MV-4-11 (cell line): ENCODE measurements at places on chromosomes 16 and 17.

- DNase-seq, result no peak
Measured at GRCh38 chr17:44924107-44924544, 8.8 kb upstream of the GFAP start.

GRCh38 chr17:55347341-55347740, 74.3 kb downstream of the MMD start:
- no peak for DNase-seq

DNA sequence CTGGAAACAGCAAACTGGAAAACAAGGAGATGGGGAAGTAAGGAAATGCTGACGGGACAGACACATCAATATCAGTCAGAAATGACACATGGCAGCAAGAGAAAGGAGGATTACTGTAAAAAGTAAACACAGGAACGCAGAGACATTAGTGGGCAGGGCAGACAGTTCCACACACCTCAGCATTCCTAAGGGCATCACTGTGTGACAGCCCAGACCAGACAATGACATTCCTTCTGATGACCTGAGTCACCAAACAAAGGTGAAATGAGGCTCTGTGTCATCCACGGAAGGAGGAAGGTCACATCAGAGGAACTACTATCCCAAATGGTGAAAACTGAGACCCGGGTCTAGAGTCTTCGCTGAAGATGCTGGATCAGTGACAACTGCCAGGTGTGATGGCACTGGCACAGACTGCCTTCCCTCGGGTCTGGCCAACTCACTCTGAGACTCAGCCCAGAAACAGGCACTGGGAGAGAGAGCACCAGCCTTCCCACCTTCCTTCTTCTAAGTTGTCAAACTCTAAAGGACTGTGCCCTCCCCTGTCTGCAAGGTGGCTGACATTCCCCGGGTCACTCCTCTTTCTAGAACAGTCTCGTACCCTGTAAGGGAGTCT, 36.7 kb downstream of the TK2 start:
- DNase-seq, result no peak

DNA sequence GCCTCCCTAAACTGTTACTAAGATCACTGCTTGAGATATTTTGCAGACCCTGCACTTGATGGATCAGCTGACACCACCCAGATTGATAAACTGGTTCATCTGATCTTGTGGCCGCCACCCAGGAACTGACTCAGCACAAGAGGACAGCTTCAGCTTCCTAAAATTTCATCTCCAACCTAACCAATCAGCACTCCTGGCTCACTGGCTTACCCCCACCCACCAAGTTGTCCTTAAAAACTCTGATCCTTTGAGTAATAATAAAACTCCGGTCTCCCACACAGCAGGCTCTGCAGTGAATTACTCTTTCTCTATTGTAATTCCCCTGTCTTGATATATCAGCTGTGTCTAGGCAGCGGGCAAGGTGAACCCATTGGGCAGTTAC, 174.8 kb downstream of the UTP18 start:
- peak; percentile 50 for DNase-seq

DNA sequence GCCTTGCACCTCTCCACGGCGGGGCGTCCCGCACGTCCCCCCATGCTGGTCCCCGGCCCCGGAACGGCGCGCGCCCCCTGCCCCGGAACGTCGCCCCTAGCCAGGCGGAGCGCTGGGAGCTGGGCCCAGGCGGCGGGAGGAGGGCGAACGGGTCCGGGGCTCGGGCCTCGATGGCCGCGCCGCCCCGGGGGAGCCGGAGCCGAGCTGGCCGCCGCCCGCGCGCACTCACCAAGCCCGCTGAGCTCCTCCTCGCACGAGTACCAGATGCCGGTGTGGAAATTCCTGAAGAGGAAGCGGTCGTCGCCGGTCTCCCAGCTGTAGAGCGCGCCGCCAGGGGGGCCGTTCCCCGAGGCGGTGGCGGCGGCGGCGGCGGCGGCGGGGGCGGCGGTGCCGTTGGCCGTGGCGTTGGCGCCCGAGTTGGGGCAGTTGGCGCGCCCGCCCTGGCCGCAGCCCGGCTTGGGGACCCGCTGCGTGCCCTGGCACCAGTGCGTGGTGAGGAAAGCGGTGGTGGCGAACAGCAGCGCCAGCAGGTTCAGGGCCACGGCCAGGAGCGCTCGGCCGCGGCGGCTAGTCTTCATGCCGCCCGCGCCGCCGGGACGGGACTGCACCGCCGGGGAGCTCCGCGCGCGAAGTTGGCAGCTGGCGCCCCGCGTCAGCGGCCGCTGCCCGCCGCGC, 530 bp downstream of the GSG1L start:
- peak; percentile 49 for DNase-seq

- DNase-seq, result peak; percentile 89
Measured at GRCh38 chr17:43006639-43007551, at the start of gene IFI35. IFI35 (plus strand) TSS chr17:43006784; CDS start chr17:43006948, 164 bp downstream.

DNA sequence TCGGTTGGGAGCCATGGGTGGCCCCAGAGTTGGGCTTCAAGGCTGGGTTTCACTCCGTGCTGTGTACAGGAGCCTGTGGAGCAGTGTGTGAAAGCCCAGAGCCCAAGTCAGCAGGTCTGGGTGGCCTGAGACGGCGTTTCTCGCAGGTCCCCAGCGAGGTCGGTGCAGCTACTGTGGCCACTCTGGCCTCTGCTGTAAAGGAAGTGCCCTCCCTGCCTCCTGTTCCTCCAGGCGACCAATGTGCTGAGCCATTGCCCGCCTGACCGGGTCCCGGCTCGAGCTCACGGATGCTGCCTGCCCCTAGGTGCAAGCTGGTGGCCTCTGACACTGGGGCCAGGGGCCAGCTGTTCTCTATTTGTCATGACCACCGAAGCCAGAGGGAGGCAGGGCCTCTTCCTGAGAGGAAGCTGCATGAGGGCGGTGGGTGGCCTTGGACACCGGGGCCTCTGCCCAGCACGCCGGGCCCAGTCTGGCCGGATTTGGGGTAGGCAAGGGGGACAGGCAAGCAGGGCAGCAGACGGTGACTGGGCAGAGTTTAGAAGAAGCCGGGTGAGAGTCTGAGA, 170.9 kb downstream of the IRF8 start:
- no peak for DNase-seq

GRCh38 chr17:72254808-72255449, 134.1 kb downstream of the SOX9 start:
- DNase-seq, result no peak

DNA sequence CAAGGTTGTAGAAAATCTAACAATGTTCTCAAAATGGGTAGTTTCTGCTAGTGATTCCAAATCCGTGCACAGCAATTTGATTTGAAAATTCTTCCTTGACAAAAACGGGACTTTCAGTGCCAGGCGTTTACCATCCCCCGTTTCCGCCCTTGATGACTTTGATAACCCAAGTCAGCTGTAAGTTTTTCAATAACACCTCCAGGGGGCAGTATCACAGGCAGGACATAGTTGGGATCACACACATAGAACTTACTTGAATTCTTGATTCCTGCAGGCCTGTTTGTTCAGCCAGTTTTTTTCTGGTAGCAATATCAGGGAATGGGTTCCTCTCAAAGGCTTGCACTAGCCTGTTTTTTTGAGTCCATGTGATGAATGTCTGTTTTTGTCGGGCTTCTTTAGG, 5.6 kb downstream of the DUXB start:
- no peak for DNase-seq

DNA sequence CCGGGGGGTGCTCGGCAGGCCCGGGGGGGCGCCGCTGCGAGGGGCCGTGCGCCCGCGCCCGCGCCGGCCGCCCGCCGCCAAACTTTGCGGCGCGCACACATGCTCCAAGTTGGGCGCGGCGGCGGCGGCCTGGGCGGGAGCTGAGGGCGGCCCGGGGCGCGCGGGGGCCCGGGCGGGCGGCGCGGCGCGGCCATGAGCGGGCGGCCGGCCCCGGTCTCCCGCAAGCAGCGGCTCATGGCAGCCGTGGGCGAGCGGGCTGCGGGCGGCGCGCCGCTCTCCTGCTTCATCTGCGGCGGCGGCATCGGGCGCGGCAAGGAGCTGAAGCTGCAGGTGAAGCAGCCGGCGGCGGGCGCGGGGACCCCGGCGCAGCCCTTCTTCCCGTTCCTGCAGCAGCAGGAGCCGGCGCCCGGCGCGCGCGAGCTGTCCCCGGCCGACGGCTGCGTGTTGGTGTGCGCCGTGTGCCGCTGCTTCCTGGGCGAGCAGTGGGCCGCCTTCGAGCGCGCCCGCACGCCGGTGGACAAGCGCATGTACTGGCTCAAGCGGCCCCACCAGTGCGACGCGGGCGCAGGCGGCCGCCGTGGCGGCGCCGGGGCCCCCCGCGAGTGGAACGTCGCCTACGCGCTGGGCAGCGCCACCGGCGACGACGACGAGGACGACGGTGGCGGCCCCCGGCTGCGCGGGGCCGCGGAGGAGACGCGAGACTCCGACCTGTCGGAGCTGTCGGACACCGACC, 57.2 kb upstream of the CIBAR2 start:
- no peak for DNase-seq

DNA sequence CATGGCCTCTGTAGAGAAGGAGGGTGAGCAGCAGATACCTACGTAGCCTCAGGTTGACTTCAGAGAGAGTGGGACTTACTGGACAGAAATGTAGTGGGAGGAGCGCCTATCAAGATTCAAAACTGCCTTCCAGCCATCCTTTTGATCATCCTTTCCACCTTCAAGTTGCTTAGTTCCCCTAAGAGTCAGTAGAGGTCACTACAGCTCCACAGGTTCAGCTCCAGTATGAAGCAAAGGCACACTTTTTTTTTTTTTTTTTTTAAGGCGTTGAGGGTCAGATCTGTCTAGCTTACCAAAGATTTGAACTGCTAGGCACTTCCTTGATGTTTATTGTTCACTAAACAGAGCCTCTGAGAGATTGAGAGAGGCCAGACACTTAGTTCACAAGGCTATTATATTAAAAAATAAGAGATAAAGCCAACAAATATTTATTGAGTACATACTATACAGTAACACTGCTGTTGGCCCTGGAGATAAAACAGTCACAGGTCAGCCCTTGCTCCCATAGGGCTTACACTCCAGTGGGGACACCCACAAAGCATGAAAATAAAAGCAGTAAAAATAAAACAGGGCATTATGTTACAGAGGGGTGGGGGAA, 3.1 kb downstream of the RNF227 start:
- peak; percentile 81 for DNase-seq

GRCh38 chr16:69443927-69444631, 19.7 kb downstream of the CYB5B start:
- DNase-seq, result peak; percentile 33

DNA sequence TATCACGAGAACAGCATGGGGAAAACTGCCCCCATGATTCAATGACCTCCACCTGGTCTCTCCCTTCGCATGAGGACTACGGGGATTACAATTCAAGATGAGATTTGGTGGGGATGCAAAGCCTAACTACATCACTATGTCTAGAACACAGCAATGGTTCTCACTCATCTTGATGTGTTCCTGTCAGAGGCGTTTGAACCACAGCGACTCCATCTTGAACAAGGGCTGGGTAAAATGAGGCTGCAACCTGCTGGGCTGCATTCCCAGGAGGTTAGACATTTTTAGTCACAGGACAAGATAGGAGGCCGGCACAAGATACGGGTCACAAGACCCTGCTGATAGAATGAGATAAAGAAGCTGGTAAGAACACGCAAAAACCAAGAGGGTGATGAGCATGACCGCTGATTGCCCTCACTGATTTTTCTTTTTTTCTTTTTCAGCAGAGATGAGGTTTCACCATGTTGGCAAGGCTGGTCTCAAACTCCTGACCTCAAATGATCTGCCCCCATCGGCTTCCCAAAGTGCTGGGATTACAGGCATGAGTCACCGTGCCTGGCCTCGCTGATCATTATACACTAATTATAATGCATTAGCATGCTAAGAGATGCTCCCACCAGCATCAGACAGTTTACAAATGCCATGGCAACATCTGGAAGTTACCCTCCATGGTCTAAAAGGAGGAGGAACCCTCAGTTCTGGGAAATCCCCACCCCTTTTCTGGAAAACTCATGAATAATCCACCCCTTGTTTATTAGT, 3.0 kb upstream of the PPY start:
- DNase-seq, result no peak

GRCh38 chr17:80969030-80969673, 22.5 kb upstream of the CHMP6 start:
- DNase-seq, result no peak

- DNase-seq, result peak; percentile 97
Measured at GRCh38 chr16:19179546-19180490, 11.8 kb downstream of the SYT17 start.

DNA sequence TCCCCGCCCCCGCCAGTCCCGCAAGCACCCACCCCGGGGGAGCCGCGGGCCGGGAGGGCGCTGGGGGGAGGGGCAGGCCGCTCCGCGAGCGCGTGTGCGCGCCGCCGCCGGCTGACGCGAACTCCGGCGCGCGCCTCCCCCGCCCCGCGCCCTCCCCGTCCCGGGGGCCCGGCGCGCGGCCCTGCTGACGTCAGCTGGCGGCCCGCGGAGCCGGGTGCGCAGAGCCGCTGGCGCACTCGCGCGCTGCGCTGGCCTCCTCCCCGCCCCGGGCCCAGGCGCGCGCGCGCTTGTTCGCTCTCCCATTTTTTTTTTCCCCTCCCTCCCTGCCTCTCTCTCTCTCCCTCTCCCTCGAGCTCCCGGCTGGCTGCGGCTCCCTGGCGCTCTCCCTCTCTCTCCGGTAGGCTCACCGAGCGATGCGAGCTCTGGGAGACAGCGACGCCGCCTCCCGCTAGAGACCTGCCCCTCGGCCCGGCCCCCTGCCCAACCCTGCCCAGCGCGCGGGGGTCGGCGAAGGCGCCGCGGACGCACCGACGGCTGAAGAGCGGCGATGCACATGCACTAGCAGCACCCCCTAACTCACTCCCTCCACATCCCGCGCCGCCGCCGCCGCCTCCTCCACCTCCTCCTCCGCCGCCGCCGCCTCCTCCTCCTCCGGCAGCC, at the start of gene GNAO1:
GNAO1 (plus strand) TSS at position 334 of the 660 bp plus-strand sequence. CDS start 747 bp downstream, outside the sequence.
- no peak for DNase-seq

DNA sequence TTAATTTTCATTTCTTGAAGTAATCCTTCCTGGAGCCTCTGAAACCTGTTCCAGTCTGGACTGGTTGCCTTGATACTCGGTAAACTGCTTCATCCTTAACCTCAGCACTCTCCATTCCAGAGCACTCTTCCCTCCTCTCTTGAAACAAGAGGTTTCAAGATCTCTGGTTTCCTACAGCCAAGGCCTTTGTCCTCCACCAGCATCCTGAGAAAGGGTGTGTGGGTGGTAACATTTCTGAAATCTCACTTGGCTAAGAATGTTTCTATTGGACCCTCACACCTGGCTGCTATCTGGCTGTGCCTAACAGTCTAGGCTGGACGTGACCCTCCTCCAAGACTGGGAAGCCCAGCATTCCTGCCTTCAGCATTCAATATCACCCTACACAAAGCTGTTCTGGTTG, 99.7 kb downstream of the CYTH1 start:
- no peak for DNase-seq

DNA sequence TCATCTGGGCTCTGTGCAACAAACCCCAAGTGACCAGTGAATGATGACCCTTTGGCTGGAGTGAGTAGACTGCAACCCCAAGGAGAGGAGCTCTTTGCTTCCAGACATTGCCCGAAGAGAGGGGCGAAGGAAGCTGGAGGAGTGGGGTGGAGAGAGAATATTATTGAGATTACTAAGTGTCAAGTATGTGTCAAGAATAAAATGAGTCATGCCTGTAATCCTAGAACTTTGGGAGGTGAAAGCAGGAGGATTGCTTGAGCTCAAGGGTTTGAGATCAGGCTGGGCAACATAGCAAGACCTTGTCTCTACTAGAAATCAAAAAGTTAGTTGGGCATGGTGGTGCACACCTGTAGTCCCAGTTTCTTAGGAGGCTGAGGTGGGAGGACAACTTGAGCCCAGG, 142.0 kb upstream of the CCL2 start:
- DNase-seq, result no peak

GRCh38 chr16:10868104-10868595, 8.9 kb upstream of the CIITA start:
- no peak for DNase-seq

GRCh38 chr16:66952430-66953110, 8.5 kb upstream of the CES3 start:
- no peak for DNase-seq
